Omental fat pad (tissue), 4 donors: ENCODE measurements at places on chromosomes 3 and 15. TPM values are rescaled to one million over a fixed set of nuclear protein-coding genes. Genes with fewer than 3 reads are reported as not detected.

Gene C3orf38
- 12.2 TPM for total RNA-seq

Gene ACP3
- total RNA-seq, result 2.0 TPM

Gene RPP25
- total RNA-seq, result 11.2 TPM

Gene FNDC3B
- 114 TPM for total RNA-seq

Gene STRIT1
- not detected for total RNA-seq

Gene P2RY14
- 7.1 TPM for total RNA-seq

Gene IGSF10
- total RNA-seq, result 6.1 TPM

Gene ZBED2
- total RNA-seq, result not detected

Gene CD96
- total RNA-seq, result 5.0 TPM

Gene FAM81A
- not detected for total RNA-seq

Gene FRMD4B
- total RNA-seq, result 71.0 TPM

Gene SEMA3B
- 18.6 TPM for total RNA-seq

GRCh38 chr3:161305095-161305991, 66.0 kb downstream of the SPTSSB start:
- DNase-seq, result no peak

DNA sequence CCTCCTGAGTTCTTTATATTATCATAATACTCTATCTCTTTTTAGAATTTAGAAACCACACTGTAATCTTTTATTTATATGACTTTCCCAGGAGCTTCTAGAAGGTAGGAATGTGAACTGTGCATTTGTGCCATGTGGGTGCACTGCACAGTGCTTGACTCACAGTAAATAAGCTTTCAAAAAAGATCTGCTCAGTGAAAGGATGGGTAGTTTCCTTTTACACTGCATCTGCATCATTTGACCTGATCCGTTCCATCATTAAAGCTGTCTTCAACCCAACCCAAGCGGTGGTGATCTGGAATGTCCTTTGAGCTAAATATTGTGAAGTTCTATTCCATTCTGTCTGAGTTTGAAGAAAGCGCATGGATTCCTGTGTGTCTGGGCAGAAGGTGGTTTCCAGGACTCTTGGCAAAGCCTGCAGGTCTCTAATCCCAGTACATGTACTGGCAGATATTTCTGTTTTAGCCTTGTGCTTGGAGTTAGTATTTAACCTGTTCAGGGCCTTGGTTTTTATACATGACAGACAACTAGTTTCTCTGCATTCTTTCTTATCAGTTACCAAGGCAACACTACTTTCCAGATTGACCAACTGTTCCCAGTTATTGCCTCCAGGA, 96.7 kb downstream of the DHX30 start:
- DNase-seq, result no peak

DNA sequence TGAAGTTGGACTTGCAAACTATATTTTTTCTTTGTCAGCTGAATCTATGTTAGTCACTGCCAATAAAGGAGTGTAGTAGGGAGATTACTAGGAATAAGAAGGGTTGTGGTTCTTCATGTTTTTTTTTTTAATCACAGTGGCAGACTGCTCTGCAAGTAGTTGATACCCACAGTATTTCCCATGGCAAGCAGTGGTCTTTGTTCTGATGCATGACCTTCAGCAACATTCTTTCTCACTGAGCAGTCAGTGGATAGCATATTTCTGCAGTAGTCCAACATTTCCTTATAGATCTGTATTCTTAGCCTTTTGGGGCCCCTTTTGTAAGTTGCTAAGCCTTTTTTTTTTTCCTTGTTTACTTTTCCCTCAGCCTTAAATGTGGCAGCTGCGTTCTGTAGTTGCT, 151.1 kb downstream of the DOCK3 start:
- no peak for DNase-seq

DNA sequence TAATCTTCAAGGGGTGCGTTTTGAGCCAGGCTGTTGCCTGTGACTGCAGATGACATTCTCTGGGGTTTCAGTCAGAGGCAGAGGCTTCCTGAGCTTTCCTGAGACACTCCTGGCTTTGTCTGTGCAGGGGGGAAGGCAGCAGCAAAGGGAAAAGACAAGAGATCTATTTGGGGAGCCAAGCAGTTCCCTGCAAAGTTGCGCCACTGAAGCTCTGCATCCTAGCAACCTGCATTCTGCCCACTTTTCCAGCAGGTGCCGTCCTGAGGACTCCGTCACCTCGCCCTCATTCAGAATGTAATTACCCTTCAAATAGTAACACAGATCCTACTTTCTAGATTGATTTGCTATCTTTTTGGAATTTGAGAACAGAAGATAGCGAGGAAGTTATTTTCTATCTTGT, 1.9 kb upstream of the TMEM158 start:
- DNase-seq, result no peak

DNA sequence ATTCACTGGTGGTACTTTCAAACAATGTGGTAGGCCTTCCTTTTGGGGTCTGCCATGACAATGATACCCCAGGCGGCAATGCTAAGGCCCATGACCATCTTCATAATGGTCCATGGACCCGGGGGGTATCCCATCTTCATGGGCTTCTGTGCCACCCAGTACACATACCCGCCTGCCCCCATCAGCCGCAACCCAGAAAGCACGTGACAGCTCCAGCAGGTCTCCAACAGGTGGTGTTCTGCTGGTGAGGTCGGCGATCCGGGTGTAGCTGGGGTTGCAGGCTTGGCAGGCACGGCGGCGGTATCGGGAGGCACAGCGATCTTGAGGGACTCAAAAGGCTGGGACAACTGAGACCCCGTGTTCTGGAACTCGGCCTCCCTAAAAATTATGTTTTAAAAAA, 214.5 kb downstream of the SNRPN start:
- no peak for DNase-seq

DNA sequence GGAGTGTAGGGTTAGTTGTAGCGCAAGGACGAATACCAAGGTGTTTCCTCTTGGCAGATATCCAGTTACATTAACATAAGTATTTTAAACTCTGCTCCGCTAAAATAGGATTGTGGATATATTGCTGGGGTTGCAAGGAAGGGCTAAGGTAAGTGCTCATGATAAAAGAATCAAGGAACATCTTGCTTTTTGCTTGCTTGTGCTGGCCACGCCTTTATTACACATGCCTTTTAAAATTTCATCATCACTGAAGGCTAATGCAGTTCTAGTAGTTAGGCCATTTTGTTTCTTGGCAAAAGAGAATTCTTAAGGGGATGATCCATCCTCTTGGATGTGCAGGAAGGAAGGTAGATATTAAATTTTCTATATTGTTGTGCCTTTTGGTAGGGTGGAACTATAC, 415.6 kb upstream of the TPM1 start:
- DNase-seq, result no peak

- no peak for DNase-seq
Observed at GRCh38 chr15:45268135-45268534, 16.1 kb downstream of the SLC28A2 start.

DNA sequence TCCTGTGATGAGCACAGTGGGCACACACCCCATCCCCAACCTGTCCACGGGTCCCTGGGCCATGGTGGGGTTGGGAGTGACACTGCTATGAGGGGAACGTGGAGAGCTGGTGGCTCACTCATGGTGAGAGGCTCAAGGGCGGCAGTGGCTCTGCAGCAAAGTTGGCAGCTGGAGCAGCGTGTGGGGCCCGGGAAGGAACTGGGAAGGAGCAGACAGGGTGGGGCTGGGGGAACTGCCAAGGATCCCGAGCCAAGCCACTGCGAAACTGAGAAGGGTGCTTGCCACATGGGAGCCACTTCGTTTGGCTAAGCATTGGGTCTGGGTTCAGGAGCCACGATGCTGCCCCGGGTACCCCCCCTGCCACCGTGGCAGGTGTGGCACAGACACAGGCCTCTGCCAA, 80.1 kb downstream of the SNRK start:
- no peak for DNase-seq

GRCh38 chr3:170741756-170742529, 128.1 kb downstream of the RPL22L1 start:
- DNase-seq, result no peak

DNA sequence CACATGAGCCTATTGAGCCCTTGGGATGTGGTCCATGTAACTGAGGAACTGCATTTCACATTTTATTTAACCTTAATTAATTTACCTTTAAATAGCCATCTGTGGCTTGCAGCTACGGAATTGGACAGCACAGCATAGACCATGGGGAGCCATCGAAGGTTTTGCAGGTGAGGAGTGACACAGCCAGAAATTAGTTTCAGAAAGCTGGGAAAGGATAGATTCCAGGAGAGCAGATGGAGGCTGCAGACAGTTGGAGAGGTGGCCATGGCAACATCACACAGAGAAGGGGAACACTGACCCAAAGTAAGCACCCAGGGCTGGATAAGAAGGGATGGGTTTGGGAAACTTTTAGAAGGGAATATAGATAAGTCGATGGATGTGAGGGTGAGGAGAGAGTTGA, 100.1 kb upstream of the SLC6A11 start:
- DNase-seq, result no peak

- DNase-seq, result no peak
Observed at GRCh38 chr3:32813180-32813579, 4.6 kb upstream of the TRIM71 start.

- DNase-seq, result no peak
Observed at GRCh38 chr3:38257583-38257982, 8.0 kb upstream of the SLC22A13 start.

DNA sequence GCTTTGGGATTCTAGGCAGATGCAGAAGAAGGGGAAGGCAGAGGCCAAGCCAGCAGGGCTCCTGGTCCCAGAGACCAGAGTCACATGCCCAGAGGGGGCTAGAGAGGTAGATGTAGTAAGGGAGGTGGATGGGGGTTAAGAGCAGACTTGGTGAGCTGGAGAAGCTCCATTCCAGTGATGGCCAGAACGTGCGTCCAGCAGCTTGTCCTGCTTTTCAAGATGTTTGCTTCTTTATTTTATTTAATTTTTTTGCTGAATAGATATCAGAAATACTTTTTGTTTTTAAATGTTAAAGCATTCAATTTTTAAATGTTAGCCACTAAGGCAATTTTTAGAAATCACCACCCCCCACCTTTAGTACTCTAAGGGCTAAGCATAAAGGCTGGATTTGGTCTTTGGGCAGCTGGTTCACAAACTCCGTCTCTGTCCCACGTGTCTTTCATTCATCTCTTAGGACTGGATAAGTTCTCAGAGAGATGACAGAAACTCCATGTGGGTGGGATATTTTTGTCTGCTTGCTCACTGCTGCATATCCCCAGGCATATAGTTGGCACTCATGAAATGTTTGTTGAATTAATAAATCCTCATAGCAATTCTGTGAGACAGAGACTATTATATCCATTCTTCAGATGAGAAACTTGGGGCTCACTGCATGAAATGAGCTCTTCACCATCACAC, 6.7 kb downstream of the COLQ start:
- no peak for DNase-seq

GRCh38 chr3:138971766-138972320, 24.8 kb downstream of the FOXL2NB start:
- no peak for DNase-seq

DNA sequence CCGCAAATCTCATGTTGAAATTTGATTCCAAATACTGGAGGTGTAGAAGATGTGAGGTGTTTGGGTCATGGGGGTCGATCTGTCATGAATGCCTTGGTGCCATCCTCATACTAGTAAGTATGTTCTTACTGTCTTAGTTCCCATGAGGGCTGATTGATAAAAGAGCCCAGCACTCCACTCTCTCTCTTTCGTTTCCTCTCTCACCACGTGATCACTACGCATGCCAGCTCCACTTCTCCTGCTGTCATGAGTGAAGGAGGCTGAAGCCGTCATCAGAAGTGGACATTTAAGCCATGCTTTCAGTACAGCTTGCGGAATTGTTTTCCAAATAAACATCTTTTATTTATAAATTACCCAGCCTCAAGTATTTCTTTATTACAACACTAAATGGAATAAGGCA, 6.1 kb downstream of the OR5H15 start:
- no peak for DNase-seq

DNA sequence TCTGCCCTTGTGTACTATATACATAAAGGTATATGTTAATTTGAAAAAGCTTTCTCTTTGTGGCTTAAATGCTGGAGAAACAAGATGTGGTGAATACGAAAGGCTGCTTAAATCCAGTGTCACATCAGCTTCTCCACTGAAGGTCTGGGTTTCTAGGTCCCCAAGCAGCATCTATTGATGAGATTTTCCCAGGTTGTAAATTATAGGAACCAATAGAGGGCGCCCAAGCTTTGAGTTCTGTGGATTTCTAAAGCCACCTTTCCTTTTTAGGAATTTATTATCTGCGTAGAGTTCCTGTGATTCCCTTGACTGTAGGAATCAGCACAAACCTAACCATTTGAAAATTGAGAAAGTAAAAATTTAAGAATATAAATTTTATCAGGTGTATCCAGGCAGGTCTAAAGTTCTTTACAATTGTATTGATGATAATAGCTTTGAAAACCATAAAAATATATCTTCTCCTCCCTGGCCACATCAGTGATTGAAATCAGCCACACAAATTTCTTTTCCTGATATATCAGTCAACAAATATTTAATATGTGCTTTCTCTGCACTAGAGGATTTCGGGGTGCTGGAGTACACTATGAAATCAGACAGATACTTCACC, 88.3 kb upstream of the ADAMTSL3 start:
- no peak for DNase-seq

DNA sequence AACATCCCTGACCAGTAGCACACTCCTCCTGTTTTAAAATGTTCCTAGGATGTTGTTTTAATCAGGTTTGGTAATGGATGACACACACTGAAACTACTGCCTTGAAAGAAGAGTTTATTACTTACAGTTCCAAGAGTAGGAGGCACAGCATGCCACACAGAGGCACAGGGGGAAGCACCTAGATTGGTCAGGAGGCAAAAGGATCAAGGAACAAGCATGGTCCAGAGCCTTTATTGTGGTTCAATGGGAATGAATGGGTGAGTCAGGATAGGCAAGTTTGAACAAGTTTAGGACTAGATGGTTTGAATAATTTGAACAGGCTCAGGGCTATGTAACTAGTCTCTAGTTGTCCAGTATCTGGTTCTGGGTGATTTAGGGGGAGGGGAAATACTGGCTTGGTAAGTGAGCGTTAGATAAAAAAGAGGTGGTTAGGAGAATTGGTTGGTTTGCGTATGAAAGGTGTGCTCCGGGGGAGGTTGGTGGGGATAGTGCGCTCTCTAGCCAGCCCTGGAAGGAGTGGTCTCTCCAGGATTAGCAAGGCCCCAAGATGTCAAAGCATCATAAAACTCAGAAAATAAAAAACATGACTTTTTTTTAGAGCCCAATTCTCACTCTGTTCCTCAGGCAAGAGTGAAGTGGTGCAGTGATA, 35.1 kb downstream of the TMOD3 start:
- DNase-seq, result no peak

DNA sequence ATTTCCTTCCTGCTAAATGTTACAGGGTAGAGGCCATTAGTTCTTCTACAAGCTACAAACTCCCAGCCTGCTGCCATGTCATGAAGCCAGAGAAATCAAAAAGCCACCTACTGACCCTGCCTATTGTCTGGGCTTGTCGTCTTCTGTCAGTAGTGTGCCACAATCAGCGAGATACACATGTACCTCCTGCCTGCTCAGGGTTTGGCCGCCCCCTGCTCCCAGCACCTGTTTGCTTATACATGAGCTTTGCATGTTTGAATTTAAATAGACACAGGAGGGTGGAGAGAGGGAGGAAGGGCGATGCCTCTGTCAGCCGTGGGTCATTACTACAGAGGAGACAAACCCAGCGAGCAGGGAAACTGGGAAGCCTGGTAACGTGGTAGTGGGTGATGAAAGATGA, 106.1 kb downstream of the ROBO2 start:
- no peak for DNase-seq

- no peak for DNase-seq
Observed at GRCh38 chr3:16551342-16551976, 38.0 kb upstream of the RFTN1 start.

GRCh38 chr3:118714800-118715199, 319.8 kb downstream of the IGSF11 start:
- DNase-seq, result no peak
